ENCODE measurements at places on chromosomes 6 and 20.

GRCh38 chr6:113306552-113307145 lies 550.5 kb upstream of the MARCKS start:
- DNase-seq: no peak

- DNase-seq: no peak
Measured at GRCh38 chr6:125639466-125640020, 109.9 kb upstream of the HEY2 start.

DNA sequence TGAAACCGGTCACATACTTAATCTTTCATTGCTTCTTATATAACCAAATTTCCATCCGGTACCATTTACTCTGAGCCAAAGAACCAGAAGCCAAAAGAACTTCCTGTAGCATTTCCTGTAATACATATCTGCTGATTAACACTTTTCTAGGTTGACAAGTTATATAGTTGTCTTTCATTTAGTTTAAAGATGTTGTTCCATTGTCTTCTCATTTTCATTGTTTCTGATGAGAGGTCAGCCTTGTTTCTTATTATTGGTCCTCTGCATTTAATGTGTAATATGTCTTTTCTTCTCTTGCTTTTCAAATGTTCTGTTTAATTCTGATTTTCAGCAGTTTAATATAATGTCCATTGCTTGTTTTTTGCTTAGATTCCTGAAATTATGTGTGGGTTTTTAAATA lies 214.5 kb upstream of the CCN2 start:
- DNase-seq: no peak

DNA sequence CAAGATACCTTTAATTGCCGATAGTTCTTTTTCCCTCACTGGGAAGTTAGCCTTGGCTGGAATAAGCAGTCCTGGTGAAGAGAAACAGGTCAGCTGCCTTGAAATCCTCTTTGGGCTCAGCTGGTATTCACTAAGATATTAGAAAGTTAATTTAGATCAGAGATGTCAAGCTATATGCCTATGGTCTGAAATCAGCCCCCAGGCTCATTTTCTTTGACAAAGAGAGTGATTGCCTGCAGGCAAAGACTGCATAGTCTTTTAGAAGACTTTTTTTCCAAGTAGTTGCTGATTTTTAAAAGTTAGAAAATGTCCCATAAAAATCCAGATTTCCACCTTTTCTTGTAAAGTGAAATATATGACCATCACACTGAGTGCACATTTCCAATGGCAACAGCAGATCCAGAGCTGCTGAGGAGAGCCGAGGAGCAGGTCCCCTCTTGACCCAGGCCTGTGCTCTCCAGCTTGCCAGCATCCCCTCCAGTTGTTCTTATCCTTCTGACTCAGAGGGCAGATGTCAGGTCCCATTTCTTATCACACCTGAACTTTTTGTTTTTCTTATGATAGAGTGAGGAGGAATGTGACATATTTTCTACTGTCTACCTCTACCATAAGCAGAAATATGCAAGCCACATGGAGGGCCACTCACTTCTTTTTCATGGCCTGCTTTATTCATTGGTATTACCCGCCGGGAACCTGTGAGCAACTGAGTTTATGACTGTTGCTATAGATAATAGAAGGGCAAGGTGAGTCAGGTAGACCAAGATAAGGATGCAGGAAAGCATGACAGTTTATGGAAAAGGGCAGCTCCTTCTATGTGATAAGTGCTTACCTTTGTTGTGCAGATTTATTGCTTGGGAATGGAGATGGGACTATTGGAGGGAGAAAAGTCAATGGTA lies 17.6 kb upstream of the L3MBTL3 start:
- DNase-seq: no peak

DNA sequence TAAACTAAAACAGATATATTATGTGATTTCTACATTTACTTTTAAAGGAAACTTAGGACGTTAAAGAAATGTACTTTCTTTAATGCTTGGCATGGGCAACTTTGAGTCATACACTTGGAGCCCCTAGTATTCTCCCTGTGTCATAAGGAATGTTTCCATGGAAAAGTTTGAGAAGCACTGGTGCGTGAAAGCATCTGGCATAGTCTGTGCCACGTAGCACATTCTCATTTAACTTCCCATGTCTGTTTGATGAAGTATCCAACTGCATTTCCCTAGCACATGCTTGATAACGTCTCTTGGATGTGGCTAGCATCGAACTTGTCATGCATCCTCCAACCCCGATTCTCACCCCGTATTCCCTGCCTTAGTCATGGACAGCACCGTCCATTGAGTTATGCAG lies 172.0 kb downstream of the TBC1D7 start:
- DNase-seq: no peak

GRCh38 chr20:38092260-38092857 lies 58.8 kb downstream of the RPRD1B start:
- DNase-seq: no peak
